Hypothalamus (tissue), 51 donors: ENCODE measurements at places on chromosomes 12 and 14.

DNA sequence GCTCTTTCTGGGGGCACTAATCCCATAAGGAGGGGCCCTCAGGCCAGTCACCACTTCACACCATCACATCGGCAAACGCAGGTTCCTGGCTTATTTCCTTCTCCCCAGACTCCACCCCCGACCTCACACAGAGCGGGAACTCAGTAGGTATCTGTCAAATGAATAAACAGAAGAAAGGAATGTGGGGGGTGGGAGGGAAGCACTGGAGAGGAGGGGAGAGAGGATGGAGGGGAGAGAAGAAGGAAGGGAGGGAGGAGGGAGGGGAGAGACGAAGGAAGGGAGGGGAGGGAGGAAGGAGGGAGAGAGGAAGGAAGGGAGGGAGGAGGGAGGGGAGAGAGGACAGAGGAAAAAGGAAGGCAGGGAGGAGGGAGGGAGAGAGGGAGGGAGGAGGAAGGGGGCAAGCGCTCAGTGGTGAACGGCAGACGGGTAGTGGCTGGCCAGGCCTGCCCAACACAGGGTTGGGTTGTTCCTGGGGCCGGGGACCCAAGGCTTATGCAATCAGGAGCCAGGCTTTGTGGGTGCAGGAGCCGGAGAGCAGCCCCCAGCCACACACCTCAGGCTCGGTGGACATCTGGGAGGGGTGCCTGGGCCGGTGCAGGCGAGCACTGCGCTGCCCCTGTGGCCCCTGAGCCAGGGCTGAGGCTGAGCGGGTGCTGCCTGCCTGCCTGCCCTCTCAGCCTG is 52.6 kb upstream of the FBRSL1 start:
- no peak for DNase-seq

DNA sequence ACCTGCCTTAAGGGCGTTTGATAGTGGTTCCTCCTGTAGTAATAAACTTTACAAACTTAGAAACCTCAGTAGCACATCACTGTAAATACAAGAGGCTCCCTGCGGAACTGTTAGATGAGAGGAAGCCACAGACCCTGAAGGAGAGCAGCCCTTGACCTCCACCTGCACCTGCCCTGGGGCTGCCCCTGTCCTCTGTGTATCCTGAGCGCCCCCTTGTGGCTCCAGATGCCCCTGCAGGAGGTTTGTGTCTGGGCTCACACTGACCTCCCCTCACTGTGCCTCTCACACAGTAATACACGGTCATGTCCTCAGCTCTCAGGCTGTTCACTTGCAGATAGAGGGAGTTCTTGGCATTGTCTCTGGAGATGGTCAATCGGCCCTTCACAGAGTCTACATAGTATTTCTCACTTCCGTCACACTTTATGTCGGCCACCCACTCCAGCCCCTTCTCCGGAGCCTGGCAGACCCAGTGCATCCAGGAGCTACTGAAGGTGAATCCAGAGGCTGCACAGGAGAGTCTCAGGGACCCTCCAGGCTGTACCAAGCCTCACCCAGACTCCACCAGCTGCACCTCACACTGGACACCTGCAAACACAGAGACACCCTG is 1059.8 kb downstream of the TMEM121 start:
- DNase-seq: no peak

DNA sequence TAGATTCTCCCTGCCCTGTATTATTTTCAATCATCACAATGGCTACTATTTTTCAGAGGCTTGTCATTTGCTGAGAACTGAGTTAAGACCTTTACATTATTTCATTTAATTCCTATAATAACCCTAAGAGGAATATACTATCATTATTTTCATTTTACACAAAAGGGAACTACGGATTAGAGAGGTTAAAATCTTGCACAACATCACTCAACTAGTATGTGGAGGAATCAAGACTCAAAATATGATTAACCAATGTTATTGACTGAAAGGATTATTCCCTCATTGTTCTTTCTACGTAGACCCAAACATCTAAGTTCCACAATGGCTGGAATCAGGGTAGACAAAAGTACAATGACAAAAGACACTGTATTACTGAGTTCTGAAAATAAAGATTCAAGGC is 45.0 kb downstream of the GPR65 start:
- no peak for DNase-seq

DNA sequence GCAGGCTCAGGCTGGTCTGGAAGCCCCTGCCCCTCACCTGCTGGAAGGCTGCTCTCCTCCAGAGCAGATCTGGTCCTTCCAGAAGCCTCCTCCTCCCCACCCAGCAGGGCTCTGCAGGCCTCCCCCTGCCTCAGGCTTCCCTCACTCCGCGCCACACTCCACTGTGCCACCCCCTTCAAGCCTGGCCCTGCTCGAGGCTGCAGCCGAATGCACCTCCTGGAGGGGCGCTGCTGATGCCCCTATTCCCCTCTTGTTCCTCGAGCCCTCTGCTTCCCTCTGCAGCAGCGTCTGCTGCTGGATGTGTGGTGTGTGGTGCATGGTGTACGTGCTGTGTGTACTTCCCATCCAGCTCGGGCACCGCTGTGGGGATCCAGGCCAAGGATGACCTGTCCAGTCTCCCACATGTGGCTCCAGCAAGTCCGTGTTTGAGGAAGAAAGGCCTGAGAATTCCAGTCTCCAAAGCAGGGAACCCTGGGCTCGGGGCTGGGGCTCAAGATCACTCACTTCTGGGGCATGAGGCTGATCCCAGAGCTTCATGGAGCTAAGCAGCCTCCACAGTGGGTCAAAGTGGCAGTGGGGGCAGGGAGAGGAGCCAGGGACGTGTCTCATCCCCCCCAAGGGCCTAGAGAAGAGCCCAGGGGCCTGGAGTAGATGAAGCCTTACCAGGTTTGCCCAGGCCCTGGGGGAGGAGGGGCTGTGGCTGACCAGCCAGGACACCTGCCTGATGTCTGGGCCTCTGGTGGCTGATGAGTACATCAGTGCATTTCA is 136.0 kb upstream of the C14orf180 start:
- no peak for DNase-seq

GRCh38 chr14:33578461-33579216 is 372.2 kb downstream of the EGLN3 start:
- no peak for DNase-seq

DNA sequence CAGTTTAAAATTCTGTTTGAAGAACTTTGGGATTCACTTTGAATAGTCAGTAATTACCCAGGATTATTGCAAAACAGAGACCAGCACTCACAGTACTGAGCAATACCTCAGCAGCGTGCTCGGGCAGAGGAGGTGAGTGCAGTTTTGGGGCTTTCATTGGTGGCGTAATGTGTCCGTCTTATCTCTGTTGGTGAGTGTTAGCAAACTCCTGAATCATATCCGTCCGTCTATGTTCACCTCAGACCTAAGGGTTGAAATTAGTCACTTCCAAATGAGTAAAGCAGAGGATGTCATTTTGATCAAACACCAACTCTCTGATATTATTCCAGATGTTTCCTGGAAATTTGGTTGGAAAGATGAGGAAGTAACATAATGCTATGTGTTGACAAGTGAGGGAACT is 82.8 kb downstream of the BORCS5 start:
- DNase-seq: no peak

DNA sequence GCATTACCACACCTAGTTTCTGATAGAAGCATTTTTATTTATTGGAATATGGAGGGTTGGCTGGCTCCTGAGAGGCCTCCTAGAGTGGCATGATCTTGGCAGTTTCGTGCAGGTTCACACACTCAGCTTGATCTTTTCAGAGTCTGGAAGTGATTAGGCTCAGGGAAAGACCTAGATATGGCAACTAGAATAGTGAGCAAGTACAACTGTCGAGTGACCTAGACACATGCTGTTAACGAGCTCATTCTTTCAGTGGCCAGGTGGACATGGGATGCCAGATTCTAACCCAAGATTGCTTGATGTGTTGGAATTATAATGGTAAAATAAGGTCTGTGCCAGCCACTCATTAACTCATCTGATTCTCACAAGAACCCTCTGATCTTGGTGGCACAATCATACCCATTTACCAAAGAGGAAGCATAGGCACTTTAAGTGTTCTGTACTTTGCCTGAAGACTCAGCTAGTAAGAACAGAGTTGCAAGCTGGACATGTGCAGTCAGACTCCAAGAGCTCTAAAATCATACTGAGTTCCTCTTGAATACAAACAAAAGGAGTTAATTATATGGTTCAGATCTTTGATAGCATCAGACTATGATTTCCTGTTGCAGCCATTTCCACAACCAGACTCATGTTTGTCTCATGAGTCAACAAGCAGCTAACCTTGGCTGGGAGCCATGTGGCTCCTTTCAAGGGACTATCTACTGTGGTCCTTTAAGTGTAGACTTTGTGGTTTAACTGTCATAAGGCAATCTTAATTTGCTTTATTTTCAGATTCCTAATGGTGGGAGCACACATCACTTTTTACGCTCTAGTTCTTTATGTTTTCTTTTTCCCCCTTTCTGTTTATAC is 144.2 kb downstream of the PLEKHA5 start:
- no peak for DNase-seq

DNA sequence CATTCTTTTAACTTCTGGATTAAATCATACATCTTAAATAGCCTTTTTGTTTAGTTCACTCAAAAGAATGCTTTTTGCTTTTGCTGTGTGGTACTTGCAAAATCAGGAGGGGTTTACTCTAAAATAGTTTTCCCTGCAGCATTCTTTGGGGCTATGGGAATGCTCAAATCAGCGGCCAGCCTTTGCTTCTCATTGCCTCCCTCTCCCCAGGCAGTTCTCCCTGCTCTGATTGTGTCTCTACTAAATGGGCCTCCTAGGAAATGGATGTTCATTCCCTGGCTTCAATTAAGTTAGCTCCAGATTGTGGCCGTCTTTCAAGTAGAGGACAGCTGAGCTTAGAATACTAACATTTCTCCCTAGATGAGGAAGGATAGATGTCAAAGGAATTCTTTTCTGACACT is 4.4 kb downstream of the TULP3 start:
- DNase-seq: no peak

- DNase-seq: no peak
Measured at GRCh38 chr12:109308534-109309380, at the start of gene FOXN4. FOXN4 (minus strand) TSS chr12:109309284; CDS start chr12:109308321, 963 bp downstream.

GRCh38 chr12:89328151-89329030 is 23.9 kb downstream of the DUSP6 start:
- peak; percentile 84 for DNase-seq

- DNase-seq: no peak
Measured at GRCh38 chr14:59123975-59124374, 64.5 kb upstream of the DAAM1 start.

GRCh38 chr14:59067127-59067894 is 121.2 kb upstream of the DAAM1 start:
- no peak for DNase-seq

- DNase-seq: no peak
Measured at GRCh38 chr14:69795691-69796090, 1.4 kb downstream of the SLC10A1 start.

DNA sequence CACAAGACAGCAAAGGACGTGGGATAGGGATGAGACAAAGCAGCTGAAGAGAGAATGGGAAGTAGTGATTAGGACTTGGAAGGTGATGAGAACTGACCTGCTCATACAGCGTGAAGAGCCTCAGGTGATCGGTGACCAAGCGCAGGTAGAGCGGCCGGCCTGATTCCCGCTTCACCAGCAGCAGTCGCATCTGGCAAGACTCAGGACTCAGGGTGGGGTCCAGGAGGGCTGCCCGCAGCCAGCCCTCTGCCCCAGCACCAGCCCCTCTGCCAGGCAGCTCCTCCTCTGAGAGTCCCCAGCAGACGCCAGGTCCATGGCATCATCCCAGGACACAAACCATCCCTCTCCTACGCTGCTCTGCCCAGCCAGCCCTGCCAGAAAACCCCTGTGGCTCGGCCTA is 30.8 kb downstream of the TEP1 start:
- no peak for DNase-seq

- DNase-seq: no peak
Measured at GRCh38 chr12:26399381-26399780, 204.0 kb downstream of the SSPN start.

GRCh38 chr14:78567343-78567742 is 397.2 kb downstream of the NRXN3 start:
- no peak for DNase-seq

GRCh38 chr14:21575661-21576060 is 4.2 kb downstream of the OR10G3 start:
- DNase-seq: no peak

GRCh38 chr12:51421266-51421884 is 3.3 kb upstream of the SLC4A8 start:
- peak; percentile 28 for DNase-seq

GRCh38 chr14:51360592-51360991 is 120.5 kb downstream of the TMX1 start:
- DNase-seq: no peak

DNA sequence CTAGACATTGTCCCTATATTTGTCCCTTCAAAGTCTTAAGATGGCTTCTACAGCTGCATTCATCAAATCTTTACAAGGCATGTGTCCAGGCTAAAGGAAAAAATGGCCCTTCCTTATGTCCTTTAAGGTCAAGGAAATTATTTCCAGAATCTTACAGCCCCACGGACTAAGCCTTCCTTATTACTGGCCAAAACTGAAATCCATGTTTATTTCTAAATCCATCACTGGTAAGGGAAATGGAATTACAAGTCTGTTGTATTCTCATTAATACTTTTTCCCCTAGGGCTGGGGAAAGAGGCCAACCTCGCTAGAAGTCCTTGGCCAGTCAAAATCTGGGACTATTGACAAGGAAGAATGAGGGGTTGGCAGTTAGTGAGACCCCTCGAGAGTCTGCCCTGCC is 252.5 kb downstream of the TMEM132C start:
- DNase-seq: no peak

DNA sequence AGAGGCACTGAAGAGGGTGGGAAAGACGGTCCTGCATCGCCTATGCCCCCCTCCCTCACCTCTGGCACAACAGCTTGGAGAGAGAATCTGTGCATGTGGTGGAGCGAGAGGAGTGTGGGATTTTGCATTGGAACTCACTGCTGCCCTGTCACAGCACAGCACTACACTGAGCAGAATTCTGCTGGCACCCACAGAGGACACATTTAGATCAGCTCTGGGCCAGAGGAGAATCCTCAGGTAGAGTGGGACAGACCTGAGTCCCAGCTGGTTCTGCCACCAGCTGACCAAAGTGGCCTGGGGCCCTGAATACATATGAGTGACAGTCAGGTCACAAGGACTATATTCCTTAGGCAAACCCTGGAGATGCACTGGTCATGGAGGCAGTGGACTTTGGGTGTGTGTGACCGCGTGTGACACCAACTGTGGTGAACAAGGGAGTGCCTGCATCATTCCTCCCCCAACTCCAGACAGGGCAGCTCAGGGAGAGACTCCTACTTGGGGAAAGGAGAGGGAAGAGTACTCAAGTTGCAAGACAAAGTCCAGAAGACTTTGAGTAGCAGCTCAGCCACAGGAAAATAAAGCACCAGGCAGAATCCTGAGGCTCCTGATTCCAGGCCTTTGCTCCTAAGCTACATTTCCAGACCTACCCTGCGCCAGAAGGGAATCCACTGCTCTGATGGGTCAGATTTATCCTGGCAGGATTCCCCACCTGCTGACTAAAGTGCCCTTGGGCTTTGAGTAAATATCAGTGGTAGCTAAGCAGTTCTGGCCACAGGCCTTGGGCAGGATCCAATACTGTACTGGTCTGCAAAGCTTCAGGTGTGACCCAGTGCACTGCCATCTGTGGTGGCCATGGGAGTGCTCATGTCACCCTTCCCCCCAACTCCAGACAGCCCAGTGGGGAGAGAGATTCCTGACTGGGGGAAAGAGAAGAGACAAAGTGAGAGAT is 10.6 kb upstream of the ACOT1 start:
- DNase-seq: no peak
